Fibroblast of skin of left biceps (primary cell): ENCODE measurements at places on chromosomes 1 and 21.

GRCh38 chr1:55534565-55535121, 319.5 kb upstream of the USP24 start:
- DNase-seq, result no peak

DNA sequence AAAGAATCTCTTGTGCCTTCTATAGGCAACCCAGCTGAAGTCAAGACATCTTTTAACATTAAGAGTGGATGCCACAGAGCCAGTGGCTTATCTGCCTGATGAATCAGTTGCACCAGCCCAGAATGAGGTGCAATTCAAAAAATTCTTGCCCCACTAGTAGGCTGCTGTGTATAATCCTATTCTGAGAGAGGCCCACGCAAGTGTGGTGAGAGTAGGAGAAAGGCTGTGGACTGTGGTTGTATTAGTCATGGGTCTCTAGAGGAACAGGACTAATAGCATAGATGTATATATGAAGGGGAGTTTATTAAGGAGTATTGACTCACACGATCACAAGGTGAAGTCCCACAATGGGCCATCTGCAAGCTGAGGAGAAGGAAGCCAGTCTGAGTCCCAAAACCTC, 216.4 kb downstream of the LTN1 start:
- DNase-seq, result peak; percentile 61

DNA sequence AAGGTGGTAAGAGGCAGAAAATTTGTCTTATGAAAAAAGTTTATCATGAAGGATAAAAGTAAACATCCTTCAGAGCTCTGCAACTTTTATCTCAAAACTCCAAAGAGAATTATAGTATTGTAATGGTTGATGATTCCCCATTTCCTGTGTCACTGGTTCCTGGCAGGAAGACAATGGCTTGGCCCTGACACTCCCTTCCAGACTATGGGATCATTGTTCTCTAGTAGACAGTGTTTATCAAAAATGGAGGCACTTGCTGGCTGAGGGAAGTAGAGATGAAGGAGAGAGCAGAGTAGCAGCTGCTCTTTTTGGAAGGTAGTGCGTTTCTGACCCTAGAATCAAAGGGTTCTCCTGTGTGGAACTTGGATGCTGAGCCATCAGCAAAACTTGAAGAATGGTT, 145.9 kb upstream of the ATP1B1 start:
- DNase-seq, result no peak

GRCh38 chr1:201136355-201137023, 9.5 kb upstream of the ASCL5 start:
- DNase-seq, result no peak

GRCh38 chr21:31107871-31108270, 69.6 kb upstream of the KRTAP19-8 start:
- DNase-seq, result no peak

DNA sequence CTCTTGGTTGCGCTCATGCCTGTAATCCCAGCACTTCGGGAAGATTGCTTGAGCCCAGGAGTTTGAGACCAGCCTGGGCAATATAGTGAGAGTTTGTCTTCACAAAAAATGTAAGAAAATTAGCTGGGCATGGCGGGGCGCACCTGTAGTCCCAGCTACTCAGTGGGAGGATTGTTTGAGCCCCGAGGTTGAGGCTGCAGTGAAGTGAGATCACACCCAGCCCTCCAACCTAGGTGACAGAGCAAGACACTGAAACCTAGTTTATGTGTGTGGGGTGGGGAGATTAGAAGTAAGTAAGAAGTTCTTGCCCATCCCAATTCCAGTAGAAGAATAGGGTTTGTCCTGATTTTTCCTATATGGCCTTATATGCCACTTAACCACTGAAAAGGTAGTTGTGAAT, 2.0 kb downstream of the RPL5 start:
- no peak for DNase-seq

DNA sequence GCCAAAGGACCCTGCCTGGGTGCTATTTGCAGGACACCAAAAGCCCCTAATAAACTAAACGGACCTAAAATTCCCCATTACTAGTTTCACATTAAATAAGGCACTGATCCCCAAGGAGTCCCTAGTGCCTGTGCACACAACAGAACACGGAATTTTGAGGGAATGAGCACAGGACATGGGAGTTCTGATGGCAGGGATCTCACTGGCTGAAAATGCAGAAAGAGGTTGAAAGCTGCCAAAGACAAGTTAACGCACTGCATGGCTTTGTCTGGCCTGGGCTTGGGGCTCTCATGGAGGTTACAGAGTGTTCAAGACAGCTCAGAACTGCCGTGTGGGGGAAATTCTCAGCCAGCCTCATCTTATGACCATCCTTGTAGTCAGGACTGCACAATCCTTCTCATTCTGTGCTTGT, 15.6 kb upstream of the ATP1B1 start:
- DNase-seq, result no peak

DNA sequence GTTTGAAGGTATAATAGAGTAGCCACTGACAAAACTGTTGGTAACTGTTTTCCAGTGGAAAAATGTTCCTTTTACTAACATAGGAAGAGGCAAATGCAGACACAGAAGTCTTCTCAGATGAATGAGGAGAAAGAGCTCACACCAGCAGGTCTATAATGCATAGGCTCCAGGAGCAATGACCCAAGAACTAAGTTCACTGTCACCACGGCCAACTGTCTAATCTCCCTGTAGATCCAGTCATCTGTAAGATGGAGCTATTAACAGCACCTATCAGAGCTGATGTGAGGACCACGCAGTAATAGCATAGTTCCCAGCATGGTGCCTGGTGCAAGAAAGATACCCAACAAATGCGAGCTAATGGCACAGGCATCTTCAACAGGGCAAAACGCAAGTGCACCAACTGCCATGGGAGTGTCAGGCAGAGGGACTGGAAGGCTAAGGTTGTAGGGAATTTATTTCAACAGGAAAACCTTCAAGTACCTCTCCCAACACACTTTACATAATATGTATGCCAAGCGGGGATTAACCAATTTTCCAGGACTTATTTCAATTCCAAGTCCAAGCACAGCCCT, 12.9 kb downstream of the GNB1 start:
- DNase-seq, result no peak

GRCh38 chr1:65825741-65826140, 33.0 kb downstream of the PDE4B start:
- peak; percentile 48 for DNase-seq

DNA sequence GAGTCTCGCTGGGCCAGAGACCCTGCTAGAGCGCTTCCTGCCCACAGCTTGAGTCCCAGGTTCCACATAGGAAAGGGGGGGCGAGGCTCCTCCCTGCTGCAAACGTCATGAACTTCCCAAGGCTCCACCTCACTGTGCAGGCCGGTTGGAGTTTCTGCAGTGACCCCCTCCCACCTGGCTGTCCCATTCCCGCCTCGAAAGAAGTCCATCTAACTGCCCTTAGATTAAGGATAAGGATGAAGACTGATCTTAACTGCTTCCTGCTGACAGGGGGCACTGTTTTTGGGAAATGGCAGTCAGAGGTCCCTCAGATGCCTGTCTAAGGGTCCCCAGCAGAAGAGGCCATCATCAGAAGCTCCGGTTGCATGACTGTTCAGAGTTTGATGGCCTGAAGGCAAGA, 62.7 kb downstream of the STUM start:
- no peak for DNase-seq

GRCh38 chr1:231278100-231278790, 37.2 kb downstream of the GNPAT start:
- DNase-seq, result no peak

DNA sequence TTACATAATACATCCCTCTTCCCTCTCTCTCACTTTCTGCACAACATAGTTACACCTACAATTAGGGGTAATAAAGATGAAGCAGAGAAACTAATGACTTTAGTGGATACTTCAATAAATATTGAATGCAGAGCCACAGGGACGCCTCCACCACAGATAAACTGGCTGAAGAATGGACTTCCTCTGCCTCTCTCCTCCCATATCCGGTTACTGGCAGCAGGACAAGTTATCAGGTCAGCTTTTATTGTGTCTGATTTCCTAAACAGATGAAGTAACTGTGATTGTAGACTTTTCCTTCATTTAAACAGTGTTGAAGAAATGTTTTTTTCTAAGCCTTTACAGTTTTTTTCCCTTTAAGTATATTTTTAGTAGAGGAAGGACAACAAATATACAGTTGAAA, 281.6 kb downstream of the TPR start:
- no peak for DNase-seq

DNA sequence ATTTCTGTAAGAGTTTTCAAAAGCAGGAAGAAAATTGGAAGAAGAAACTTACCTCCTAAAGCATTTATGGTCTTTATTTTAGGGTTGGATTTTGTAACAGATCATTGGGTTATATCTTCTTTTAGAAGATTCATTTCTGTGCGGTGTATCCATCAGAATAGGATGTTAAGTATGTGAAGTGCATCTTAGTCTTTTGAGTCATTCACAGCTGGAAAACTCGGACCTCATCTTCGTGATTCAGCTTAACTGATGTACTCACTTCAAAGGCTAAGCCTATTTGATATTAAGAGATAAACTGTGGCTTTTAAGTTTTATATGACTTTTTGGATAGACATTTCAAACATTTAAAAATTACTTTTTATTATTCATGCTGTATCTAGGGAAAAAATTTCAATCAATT, 56.3 kb downstream of the GIPC2 start:
- peak; percentile 65 for DNase-seq

DNA sequence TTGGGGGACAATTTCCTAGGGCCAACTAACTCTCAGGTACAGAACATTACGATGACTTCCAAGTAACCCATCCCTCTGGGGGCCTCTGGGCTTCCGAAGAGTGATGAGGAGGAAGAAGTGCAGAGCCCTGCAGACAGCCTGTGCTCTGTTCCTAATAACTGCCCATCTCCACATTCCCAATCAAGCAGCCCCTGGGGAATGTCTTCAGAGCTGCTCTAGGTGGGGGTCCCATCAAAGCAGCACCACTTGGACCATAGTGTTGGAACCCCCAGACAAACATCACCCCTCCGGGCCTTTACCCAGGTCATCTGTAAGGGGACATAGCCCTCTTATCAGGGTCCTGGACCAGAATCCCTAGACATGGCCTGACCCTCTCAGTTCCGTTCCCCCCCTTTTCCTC, 357.3 kb downstream of the NPHP4 start:
- no peak for DNase-seq
